CD14-positive monocyte (primary cell): ENCODE measurements at places on chromosomes 4 and X.

- peak; percentile 24 for DNase-seq
Measured at GRCh38 chrX:57573754-57574153, 18.1 kb upstream of the ZXDB start.

GRCh38 chrX:24231131-24231540, 81.6 kb downstream of the ZFX start:
- no peak for DNase-seq

GRCh38 chr4:107220976-107221375, 184.9 kb upstream of the DKK2 start:
- DNase-seq, result no peak

DNA sequence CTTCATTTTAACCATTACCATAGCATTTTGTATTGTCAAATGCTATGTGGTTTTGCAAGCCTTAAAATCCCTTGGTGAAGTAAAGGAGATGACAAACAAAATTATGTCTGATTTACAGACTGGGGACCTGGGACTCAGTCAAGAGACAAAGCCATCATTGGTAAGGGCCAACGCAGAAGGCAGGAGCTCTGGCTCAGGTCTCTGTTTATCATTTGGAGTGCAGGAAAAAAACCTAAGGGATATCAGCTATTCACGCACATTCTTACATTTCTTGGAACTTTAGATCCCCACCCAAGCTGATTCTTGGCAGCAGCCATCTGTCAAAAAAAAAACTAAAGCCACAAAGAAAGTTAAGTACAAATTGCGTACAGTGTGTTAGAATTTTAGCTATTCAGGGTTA, 731.9 kb downstream of the STPG2 start:
- no peak for DNase-seq

GRCh38 chrX:71302461-71303213, 1.1 kb downstream of the ITGB1BP2 start:
- peak; percentile 42 for DNase-seq

GRCh38 chr4:159041054-159042034, 61.5 kb upstream of the RAPGEF2 start:
- no peak for DNase-seq

DNA sequence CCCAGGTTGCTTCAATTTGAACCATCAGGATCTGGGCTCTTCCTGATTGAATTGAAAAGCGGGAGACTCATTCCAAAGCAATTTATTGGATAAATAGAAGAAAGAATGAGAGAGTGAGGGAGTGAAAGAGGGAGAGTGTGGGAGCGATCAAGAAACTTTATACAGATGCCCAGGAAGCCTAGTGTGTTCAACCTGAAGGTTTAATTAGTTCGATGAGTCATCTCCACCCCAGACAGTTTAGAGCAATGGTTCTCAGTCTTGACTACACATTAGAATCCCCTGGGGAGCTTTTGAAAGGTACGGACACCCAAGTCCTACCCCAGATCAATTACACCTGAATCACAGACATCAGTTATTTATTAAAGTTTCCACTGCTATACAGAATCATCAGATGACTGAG, 61.5 kb downstream of the GEMIN8 start:
- DNase-seq, result no peak

GRCh38 chrX:106898462-106898861, 4.7 kb downstream of the RIPPLY1 start:
- DNase-seq, result peak; percentile 7

DNA sequence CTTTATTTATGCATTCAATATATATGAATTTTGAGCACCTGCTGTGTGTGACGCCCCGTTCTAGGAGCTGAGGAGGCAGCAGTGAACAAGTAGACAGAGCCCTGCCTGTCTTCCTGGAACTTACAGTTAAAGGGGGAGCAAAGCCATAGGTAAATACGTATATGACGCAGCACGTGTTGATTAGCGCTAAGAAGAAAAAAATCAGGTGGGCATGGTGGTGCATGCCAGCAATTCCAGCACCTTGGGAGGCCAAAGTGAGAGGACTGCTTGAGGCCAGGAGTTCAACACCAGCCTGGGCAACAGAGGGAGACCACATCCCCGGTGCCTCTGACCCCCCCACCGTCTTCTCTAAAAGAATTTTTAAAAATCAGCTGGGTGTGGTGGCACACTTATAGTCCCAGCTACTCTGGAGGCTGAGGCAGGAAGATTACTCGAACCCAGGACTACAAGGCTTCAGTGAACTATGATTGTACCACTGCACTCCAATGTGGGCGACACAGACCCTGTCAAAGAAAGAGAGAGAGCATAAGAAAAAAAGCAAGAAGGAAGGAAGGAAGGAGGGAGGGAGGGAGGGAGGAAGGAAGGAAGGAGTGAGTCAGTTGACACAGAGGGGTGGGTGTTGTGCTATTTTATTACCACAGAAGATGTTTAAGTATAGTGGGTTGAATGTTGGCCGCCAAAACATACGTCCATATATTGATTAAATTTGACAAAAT, 5.4 kb upstream of the KIAA0232 start:
- no peak for DNase-seq

GRCh38 chr4:123892368-123892976, 495.9 kb downstream of the SPRY1 start:
- no peak for DNase-seq

- no peak for DNase-seq
Measured at GRCh38 chrX:50913520-50913919, 3.0 kb downstream of the BMP15 start.

DNA sequence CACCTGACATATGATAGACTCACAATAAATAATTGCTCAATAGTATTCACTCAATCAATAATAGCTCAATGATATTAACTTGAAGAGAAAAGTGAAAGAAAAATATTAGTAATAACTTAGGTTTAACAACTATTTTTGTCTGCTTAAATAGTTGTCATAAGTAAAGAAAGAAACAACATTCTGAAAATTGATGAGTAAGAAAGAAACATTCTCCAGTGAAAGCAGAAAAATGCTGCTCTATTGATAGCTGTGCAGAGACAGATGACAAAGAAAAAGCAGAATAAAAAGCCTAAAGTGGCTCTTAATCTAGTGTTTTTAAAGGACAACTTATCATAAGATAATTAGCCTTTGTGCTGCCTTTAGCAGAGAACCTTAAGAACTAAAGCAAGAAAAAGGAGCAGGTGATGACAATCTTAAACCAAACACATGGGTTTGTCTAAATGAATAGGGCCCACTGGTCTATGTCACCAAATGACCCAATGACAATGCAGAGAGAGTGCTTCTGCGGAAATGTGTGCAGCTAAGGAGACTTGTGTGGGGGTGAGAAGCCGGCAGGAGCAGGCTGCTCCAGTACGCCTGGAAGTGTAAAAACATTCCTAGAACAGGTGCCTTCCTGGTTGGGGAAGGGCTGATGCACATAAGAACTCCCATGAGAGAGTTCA, 13.2 kb downstream of the HS3ST1 start:
- DNase-seq, result no peak

DNA sequence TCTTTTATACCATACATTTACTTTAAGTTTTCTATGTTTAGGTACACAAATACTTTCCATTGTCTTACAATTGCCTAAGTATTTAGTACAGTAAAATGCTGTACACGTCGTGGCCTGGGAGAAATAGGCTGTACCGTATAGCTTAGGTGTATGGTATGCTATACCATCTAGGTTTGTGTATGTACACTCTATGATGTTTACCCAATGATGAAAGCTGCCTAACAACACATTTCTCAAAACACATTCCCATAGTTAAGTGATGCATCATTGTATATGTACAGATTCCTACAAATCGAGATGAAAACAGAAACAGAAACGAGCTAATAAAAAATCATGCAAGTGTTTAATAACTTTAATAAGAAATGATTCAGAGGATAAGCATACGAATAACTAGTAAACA, 51.6 kb downstream of the SPANXA2 start:
- no peak for DNase-seq

DNA sequence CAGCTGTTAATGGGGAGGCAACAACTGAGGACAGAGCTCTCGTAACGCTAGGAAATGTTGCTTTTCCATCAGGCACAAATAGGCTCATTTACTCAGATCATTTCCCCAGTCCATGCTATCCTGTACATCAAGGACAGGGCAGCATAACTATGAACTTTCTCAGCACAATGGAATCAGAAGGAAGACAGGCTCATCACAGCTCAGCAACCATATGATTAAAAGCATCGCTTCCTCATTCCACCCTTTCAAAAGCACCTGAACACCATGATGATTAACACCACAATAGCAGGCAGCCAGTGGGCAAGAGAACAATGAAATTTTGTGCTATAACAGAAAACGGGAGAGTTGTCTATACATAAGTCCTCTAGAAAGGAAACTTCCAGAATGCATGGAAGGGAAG, 297.8 kb downstream of the ZNF674 start:
- DNase-seq, result no peak

GRCh38 chrX:12814420-12814819, 23.2 kb downstream of the PRPS2 start:
- DNase-seq, result peak; percentile 56

DNA sequence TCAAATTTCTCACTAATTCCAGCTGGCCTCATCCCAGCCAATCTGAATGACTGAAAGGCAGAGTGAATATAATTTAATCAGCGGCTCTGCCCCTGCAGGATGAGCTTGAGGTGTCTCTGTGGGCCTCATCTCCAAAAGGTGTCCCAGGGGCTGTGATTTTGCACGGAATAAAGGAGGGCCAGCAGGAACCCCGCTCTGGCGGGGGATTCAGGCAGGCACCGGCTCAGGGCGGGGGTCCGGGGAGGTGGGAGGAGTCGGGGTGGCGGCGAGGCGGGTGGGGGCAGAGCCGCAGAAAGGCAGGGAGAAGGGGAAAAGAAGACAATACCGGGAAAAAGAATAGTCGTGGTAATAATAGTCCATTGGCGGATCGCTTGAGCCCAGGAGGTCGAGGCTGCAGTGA, 16.0 kb upstream of the ERCC6L start:
- DNase-seq, result no peak

DNA sequence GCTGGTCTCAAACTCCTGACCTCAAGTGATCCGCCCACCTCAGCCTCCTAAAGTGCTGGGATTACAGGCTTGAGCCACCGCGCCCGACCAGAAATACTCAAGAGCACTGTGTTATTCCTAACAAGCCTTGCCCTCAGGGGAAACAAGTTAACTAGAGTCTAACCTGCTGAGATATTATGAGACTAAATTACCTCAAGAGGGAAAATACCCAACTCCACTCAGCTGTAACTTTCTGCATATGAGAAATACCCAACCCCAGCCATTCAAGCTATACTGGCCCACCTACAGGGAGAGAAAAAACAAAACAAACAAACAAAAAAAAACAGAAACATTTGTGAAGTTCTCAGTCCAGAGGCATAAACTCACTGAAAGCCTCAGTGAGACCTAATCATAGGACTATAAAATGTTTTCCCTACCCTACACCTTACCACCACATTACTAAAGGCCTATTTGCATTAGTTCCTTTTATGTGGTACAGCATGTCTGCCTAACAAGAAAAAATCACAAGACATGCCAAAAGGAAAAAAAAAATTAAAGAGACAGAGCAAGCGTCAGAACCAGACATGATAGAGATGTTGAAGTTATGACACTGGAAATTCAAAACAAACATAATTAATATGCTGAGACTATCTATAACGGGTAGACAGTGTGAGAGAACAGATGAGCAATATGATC, 876.0 kb downstream of the FSTL5 start:
- DNase-seq, result no peak

DNA sequence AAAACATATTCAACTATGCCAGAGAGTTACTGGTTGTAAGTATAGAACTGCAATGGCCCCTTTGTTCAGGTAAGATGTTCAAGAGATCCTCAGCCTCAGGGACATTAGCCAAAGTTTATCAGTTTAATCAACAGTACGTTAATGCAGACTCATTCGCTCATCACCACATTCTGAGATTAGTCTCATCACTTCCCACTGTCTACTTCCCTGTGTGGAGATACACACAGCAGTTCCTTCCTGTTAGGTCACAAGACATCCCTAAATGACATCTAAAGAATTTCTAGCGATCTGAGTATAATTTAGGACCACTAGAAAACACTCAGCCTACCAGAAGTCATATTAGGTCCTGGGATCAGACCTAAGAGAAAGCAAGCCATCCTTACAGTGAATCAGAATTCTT, 10.4 kb downstream of the SLC10A7 start:
- DNase-seq, result peak; percentile 48

DNA sequence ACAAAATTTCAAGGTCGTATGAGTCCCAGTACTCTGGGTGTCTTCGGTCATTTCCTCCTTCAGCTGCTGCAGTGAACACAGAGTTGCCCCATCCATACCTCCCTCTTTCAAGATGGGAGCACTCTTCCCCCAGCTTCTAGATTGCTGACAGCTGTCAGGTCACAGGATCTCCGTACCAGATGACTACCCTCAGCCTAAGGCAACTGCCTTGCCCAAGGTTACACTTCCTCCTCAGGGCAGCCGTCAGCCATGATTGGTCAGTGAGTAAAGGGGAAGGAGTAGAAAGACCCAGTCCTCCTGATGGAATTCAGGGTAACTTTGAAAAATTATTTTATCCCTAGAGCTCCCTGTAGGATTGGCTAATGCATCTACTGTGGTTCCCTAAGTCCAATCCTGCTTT, 81.6 kb downstream of the NAF1 start:
- no peak for DNase-seq

DNA sequence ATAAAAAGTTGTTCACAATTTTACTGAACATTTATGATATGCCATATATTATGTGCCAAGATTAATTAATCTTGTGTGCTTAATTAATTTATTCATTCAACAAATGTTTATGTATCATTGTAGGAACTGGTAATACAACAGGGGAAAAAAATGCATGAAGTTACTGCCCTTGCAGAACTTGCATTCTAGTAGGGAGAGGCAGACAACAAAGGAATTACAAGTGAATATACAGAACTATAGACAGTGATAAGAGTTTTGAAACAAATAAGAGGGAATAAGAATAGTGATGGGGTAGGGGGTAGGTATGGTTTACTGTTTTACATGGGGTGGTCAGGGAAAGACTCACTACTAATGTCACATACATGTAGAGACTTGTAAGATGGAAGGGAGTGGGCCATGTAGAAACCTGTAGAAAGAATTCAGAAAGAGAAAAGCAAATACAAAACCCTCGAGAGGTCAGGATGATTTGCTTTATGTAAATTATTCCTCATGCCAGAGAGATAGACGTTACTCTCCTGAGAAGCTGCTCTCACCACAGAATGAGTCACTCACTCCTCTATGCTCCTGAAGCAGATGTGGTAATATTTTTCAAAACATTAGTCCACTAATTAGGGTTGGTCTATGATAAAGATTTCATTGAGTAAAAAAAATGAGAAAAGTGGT, 855.0 kb upstream of the GRID2 start:
- no peak for DNase-seq

- no peak for DNase-seq
Measured at GRCh38 chrX:36950495-36951253, 57.5 kb upstream of the FAM47C start.

GRCh38 chr4:122539861-122540465, 80.9 kb downstream of the IL21 start:
- DNase-seq, result no peak

GRCh38 chr4:82192017-82192673, 181.6 kb downstream of the HNRNPD start:
- no peak for DNase-seq

GRCh38 chr4:147550626-147551246, 66.5 kb upstream of the TMEM184C start:
- no peak for DNase-seq

GRCh38 chrX:13495232-13495631, 74.2 kb upstream of the EGFL6 start:
- DNase-seq, result no peak

GRCh38 chr4:86935853-86936733, 1.3 kb downstream of the AFF1 start:
- peak; percentile 68 for DNase-seq

GRCh38 chrX:46642145-46642544, 68.6 kb downstream of the CHST7 start:
- peak; percentile 29 for DNase-seq

GRCh38 chr4:83922402-83922801, 386.5 kb downstream of the GPAT3 start:
- DNase-seq, result no peak

- no peak for DNase-seq
Measured at GRCh38 chr4:167943872-167944505, 148.3 kb upstream of the ANXA10 start.
